B cell (primary cell): ENCODE measurements at places on chromosomes 2 and 18.
A peak's percentile ranks its signal among the peaks of the same experiment; 100 is the strongest.

GRCh38 chr2:186827862-186828492, 21.0 kb downstream of the ZSWIM2 start:
- H3K27ac ChIP-seq = no peak overlapping the region
- DNase-seq = no peak
- no peak overlapping the region for H3K4me3 ChIP-seq
- no peaks in the 10 kb centered on the region for H3K27me3 ChIP-seq
- no peaks in the 10 kb centered on the region for H3K4me1 ChIP-seq
- no peaks in the 10 kb centered on the region for H3K36me3 ChIP-seq

DNA sequence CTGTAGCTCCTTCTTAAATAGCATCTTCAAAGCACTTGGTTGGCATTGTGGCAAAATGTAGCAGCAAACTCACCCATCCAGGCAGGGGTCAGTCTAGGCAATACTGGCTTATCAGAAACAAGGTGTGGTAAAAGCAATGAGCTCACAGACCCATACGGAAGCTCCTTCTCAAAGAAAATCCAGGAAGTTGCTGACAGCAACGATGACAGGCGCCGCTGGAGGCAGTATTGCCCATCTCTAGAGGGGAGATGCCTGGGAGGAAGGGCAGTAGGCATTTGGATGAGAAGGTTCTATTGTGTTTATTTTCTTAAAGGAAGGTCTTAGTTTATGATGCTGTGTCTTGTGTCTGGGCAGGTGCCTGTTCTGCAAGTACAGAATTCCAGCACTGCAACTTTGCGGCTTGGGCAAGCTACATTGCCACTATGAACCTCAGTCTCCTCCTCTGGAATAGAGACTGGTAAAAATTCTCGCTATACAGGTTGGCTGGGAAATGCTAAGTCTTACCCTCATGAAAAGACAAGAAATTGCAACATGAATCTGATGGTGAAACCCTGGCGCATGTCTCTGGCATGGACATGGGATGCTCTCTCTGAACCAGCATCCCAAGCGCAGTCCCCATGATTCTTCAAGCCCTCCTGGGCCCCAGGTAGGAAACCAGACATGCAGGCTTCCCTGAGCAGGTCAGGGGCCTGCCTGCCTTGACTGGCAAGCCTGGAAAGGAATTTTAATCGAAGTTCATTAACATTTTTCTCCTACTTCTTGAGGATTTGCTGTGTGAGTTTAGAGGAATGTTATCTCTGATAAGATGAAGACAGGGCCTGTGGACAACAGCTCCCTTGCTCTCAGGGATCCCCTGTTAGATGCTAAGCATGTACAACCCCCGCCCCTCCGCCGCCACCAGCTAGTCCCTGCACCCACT, 156.0 kb downstream of the TFCP2L1 start:
- no peak overlapping the region for H3K27ac ChIP-seq
- peaks cover 3% of the 10 kb centered on the region for H3K27me3 ChIP-seq
- no peak overlapping the region for H3K4me3 ChIP-seq
- no peak for DNase-seq
- no peaks in the 10 kb centered on the region for H3K4me1 ChIP-seq

- H3K27me3 ChIP-seq = peaks cover 3% of the 10 kb centered on the region
- no peaks in the 10 kb centered on the region for H3K4me1 ChIP-seq
- H3K27ac ChIP-seq = no peak overlapping the region
Measured at GRCh38 chr2:18490901-18491300, 69.6 kb downstream of the RDH14 start.

- no peaks in the 10 kb centered on the region for H3K27me3 ChIP-seq
- no peak overlapping the region for H3K4me3 ChIP-seq
- no peaks in the 10 kb centered on the region for H3K4me1 ChIP-seq
- H3K27ac ChIP-seq = no peak overlapping the region
Measured at GRCh38 chr2:73841912-73842738, 13.4 kb downstream of the STAMBP start.

GRCh38 chr2:6140509-6140908, 448.3 kb downstream of the SOX11 start:
- H3K4me1 ChIP-seq = no peaks in the 10 kb centered on the region
- no peaks in the 10 kb centered on the region for H3K36me3 ChIP-seq
- no peak for DNase-seq
- no peak overlapping the region for H3K27ac ChIP-seq

DNA sequence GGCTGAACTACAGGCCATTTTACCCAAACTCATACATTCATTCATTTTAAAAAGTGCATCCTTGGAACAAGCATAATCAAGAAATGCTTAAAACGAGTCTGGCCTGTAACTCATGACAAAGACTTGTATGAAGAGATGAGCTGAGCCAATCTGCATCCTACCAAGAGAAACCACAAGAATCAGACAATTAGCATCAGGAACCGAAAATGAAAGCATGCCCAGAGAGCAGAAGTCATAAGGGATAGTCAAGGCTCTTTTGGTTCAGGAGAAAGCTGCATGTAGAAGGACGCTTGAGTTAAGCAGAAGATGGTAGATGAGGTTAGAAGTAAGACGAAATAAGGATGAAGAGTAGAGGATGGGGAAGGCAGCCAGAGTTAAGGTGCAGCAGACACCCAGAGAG, 137.0 kb upstream of the CTNNA2 start:
- no peak for DNase-seq
- no peaks in the 10 kb centered on the region for H3K27me3 ChIP-seq
- no peak overlapping the region for H3K27ac ChIP-seq
- no peaks in the 10 kb centered on the region for H3K4me1 ChIP-seq
- H3K36me3 ChIP-seq = no peaks in the 10 kb centered on the region

GRCh38 chr2:15596350-15596749, 4.7 kb downstream of the DDX1 start:
- H3K4me3 ChIP-seq = no peak overlapping the region
- H3K36me3 ChIP-seq = peaks cover 7% of the 10 kb centered on the region
- DNase-seq = no peak

- no peaks in the 10 kb centered on the region for H3K27me3 ChIP-seq
- H3K36me3 ChIP-seq = no peaks in the 10 kb centered on the region
- no peaks in the 10 kb centered on the region for H3K4me1 ChIP-seq
- H3K4me3 ChIP-seq = no peak overlapping the region
- DNase-seq = no peak
Measured at GRCh38 chr2:70574109-70574508, 20.5 kb upstream of the TGFA start.

DNA sequence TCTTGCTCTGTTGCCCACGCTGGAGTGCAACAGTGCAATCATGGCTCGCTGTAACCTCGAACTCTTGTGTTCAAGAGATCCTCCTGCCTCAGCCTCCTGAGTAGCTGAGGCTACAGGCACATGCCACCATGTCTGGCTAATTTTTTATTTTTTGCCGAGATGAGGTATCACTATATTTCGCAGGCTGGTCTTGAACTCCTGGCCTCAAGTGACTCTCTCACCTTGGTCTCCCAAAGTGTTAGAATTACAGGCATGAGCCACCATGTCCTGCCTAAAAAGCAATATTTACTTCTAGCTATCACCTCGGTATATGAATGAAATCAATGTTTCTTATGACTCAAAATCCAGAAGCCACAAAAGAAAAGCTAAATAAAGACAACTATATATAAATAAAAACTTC, 2.2 kb downstream of the BUB1 start:
- H3K4me1 ChIP-seq = peaks cover 35% of the 10 kb centered on the region
- peak overlapping the region; percentile 32 for H3K27ac ChIP-seq
- no peaks in the 10 kb centered on the region for H3K36me3 ChIP-seq
- no peak for DNase-seq
- no peaks in the 10 kb centered on the region for H3K27me3 ChIP-seq

- no peaks in the 10 kb centered on the region for H3K36me3 ChIP-seq
- no peaks in the 10 kb centered on the region for H3K4me1 ChIP-seq
- no peak overlapping the region for H3K4me3 ChIP-seq
- H3K27me3 ChIP-seq = no peaks in the 10 kb centered on the region
- no peak overlapping the region for H3K27ac ChIP-seq
Measured at GRCh38 chr18:54712306-54712705, 116.0 kb upstream of the RAB27B start.

- no peak overlapping the region for H3K4me3 ChIP-seq
- H3K27ac ChIP-seq = no peak overlapping the region
- no peaks in the 10 kb centered on the region for H3K4me1 ChIP-seq
Measured at GRCh38 chr2:33000986-33001385, 54.2 kb downstream of the LTBP1 start.

- H3K27ac ChIP-seq = no peak overlapping the region
- H3K4me3 ChIP-seq = no peak overlapping the region
- no peaks in the 10 kb centered on the region for H3K4me1 ChIP-seq
- H3K36me3 ChIP-seq = no peaks in the 10 kb centered on the region
- DNase-seq = no peak
Measured at GRCh38 chr18:68769461-68769860, 28.4 kb upstream of the CCDC102B start.

- H3K27me3 ChIP-seq = peaks cover 3% of the 10 kb centered on the region
- no peaks in the 10 kb centered on the region for H3K4me1 ChIP-seq
- H3K36me3 ChIP-seq = no peaks in the 10 kb centered on the region
- H3K4me3 ChIP-seq = no peak overlapping the region
Measured at GRCh38 chr2:64462171-64462570, 8.2 kb downstream of the LGALSL start.

GRCh38 chr18:69999656-70000055, 52.0 kb upstream of the CD226 start:
- H3K4me1 ChIP-seq = no peaks in the 10 kb centered on the region
- peaks cover 5% of the 10 kb centered on the region for H3K36me3 ChIP-seq
- DNase-seq = no peak
- H3K4me3 ChIP-seq = no peak overlapping the region

DNA sequence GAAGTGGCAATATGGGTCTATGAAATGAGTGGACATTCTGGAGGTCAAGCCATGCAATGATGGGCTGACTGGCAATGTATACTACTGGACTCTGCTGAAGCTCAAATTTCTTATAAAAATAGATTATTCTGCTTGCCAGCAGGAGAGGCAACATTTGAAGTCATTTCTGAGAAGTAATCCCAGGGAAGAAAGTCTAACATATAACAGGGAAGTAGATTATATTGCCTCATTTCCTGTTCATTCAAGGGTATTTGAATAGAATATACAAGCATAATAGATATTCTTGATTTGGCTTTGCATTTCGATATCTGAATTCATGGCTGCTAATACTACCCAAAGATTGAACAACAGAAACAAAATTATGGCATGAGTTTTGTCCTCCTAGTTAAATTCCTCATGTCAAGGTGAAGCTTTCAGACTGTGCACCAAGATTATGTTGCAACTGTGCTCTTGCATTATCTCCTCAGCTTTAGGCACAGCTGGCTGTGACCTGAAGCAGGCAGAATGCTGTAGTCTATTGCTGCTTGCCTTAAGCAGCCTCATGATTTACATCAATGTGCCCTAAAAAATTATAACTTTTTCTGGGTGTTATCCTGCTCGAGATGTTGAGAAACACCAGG, 13.3 kb upstream of the TMX3 start:
- H3K4me1 ChIP-seq = peaks cover 1% of the 10 kb centered on the region
- no peak for DNase-seq
- H3K36me3 ChIP-seq = no peaks in the 10 kb centered on the region
- no peak overlapping the region for H3K27ac ChIP-seq
- no peak overlapping the region for H3K4me3 ChIP-seq

DNA sequence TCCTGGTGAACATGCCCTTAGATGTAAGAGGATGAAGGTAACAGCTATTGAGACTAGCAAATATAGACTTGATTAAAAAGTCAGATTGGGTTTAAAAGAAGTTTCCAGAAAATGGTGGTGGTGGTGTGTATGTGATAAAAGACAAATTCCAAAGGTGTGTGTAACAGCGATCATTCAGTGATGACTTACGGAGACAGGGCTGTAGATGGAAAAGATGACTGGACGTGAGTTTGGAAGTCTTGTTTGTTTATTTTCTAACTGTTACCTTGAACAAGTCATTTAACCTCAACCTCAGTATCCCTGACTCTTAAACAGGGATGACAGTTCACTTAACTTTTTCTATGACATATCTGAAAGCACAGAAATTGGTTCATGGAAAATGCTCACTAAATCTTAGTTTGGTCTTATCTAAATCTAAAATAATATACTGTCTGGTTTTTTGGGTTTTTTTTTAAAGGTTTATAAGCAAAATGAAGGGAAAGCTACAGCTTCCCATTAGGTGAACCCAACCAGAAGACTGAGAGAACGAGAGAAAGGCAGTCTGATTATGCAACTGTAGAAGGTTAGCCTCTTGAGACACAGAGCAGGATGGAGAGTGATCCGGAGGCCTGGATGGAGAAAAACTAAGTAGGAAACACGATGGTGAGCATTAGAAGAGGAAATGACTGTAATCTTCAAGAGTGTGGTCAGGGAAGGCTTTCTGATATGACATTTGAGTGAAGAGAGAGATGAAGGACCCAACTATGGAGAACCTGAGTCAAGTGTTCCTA, 71.9 kb downstream of the TCF4 start:
- no peaks in the 10 kb centered on the region for H3K36me3 ChIP-seq
- no peak overlapping the region for H3K27ac ChIP-seq
- H3K4me1 ChIP-seq = no peaks in the 10 kb centered on the region
- no peaks in the 10 kb centered on the region for H3K27me3 ChIP-seq
- no peak for DNase-seq

GRCh38 chr18:49894517-49895226, 81.3 kb upstream of the ACAA2 start:
- no peak overlapping the region for H3K27ac ChIP-seq
- H3K36me3 ChIP-seq = no peaks in the 10 kb centered on the region
- H3K4me3 ChIP-seq = no peak overlapping the region
- DNase-seq = no peak
- no peaks in the 10 kb centered on the region for H3K27me3 ChIP-seq

DNA sequence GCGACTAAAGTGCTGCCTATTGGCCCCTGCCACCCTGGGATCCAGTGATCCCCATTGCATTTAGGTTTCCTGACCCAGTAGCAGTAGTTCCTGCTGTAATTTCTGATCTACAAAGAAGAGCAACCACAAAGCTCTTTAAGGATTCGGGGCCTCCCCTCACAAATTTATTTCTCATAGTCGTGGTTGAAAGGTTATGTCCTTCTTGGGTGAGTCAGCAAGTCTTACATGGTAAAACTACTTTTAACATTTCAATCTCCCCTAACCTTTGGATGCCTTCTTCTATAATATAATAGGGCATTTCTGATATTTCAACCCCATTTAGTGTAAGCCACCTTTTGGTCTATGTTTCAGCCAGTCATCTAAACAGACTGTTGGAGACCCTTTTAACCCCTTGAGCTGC, 14.9 kb downstream of the PIKFYVE start:
- H3K4me3 ChIP-seq = no peak overlapping the region
- H3K27me3 ChIP-seq = no peaks in the 10 kb centered on the region
- H3K36me3 ChIP-seq = peaks cover 80% of the 10 kb centered on the region
- no peaks in the 10 kb centered on the region for H3K4me1 ChIP-seq
- peak overlapping the region; percentile 20 for H3K27ac ChIP-seq
- DNase-seq = no peak

DNA sequence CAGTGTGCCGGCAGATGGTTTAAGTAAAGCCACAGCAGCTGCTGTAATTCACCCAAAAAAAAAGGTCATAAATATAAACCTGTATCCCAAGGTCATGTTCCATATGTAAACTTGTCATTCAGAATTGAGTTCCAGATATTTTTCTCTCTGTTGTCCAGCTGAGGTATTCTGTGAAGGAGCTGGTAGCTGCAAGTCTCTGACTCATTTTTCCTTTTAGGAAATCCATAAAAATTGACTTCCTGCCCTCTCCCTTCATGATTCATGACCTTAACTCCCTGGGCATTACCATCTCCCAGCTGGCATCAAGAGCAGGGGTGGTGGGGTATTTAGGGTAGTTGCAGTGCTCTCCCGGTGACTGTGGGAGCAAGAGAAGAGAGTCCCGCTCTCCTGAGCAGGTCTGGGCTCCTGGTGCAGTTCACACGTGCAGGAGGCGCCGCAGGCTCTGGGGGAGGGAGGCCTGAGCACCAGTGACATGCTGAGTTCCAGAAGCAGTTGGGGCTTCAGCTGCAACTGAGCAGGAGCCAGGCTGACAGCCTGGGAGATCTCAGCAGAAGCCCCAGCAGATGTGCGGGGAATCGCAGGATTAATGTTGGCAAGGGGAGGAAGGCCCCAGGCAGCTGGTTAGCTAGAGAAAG, 192.6 kb downstream of the MGAT5 start:
- no peaks in the 10 kb centered on the region for H3K27me3 ChIP-seq
- H3K4me3 ChIP-seq = no peak overlapping the region
- no peaks in the 10 kb centered on the region for H3K4me1 ChIP-seq
- DNase-seq = no peak
